ENCODE measurements at places on chromosomes 1 and 21.

DNA sequence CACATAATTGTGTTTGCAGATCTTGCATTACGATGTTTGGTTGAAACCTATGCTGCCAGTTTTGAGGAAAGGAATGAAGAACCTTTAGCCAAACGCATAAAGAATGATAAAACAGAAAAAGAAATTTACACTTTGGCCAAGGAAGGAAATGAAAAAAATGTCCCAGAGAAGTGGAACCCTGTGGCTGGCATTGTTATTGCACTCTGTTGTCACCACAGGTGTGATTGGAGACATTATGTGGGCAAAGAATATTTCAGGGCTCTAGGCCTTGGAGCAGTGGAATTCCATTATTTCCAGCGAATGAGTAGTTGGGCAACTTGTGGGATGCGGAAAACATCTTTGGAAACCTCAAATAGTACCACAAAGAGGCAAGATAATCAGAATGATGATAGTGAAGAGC is 14.9 kb downstream of the TRMT13 start:
- no peak for DNase-seq

GRCh38 chr1:186420923-186421322 is 40.0 kb downstream of the PDC start:
- no peak for DNase-seq

- no peak for DNase-seq
Measured at GRCh38 chr1:101884621-101885020, 112.1 kb downstream of the OLFM3 start.

DNA sequence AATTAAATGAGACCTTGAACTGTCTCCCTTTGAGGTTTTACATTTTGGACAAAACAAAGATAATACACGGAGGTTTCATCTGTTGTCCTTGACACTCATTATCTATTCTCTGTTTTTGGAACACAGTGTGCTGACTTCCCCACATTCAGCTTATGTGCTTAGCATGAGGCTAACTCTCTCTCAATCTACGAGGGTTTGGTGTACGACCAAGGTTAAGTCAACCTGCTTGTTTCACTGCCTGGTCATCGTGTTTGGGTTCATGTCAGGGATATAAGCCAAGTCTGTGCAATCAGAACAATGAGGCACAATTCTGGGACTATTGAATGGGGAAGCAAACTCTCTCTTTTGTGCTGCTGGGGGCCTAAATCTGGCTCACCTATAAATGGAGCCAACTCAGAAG is 328.5 kb upstream of the USP25 start:
- no peak for DNase-seq

- no peak for DNase-seq
Measured at GRCh38 chr21:26049803-26050202, 120.8 kb downstream of the APP start.

DNA sequence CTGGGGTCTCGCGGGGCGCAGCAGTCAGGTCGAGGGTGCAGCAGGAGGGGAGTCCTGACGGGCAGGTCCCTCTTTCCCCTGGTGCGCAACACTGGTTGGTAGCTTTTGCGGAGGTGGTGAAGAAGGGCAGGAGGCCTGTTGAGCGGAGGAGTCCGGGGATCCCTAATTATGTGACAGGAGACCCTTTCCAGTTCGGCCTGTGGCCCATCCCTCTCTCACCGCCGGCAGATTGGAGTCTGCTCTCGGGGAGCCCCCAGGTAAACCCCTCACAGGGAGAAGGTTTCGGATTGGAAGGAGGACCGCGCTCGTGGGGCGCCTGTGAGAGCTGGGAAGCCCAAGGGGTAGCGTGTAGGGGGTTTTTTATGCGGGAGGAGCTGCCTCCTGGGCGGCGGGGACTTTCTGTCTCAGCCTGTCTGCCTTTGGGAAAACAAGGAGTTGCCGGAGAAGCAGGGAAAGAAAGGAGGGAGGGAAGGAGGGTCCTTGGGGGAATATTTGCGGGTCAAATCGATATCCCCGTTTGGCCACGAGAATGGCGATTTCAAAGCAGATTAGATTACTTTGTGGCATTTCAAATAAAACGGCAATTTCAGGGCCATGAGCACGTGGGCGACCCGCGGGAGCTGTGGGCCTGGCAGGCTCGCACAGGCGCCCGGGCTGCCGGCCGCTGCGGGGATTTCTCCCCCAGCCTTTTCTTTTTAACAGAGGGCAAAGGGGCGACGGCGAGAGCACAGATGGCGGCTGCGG is 9.5 kb downstream of the SIM2 start:
- no peak for DNase-seq

- DNase-seq = peak; percentile 41
Measured at GRCh38 chr1:9129266-9130041, 552 bp upstream of the GPR157 start.

- no peak for DNase-seq
Measured at GRCh38 chr1:119371815-119372214, 3.2 kb downstream of the HAO2 start.

GRCh38 chr1:14737561-14738094 is 139.1 kb downstream of the KAZN start:
- DNase-seq = no peak

- no peak for DNase-seq
Measured at GRCh38 chr1:89827902-89828301, 7.1 kb downstream of the LRRC8D start.

GRCh38 chr21:29074007-29074376 is 544 bp upstream of the CCT8 start:
- DNase-seq = no peak

DNA sequence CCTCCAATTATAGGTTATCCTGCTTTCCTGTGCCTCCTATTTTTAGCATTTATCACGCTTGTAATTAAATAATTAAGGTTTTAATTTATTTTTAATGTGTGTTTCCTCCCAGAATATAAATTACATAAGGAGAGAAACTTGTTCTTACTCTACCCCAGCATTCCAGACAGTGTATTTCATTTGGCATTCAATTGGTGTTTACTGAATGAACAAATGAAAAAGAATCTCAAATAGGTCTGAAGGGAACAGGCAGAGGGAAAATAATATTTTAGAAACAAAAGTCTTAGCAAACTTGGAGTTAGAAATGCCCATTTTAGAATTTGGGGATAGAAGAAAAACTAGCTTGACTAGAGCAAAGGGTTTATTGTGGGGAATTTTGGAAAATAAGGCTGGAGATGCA is 9.9 kb upstream of the RSRP1 start:
- DNase-seq = no peak

DNA sequence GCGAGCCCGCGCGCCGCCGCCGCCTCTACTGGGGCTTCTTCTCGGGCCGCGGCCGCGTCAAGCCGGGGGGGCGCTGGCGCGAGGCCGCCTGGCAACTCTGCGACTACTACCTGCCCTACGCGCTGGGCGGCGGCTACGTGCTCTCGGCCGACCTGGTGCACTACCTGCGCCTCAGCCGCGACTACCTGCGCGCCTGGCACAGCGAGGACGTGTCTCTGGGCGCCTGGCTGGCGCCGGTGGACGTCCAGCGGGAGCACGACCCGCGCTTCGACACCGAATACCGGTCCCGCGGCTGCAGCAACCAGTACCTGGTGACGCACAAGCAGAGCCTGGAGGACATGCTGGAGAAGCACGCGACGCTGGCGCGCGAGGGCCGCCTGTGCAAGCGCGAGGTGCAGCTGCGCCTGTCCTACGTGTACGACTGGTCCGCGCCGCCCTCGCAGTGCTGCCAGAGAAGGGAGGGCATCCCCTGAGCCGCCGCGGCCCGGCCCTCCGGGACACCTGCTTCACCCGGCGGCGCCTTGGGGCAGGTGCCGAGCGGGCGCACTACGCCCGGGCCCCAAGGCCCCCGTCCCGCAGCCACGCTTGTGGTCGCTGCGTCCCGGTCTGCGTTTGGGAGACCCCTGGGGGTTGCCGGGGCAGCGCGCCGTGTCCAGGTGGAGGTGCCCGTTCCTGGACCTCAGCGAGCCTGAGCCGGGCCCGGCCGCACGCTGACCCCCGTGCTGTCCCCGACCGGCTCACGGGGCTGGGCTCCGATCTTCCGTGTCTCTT is 944 bp downstream of the B3GALT6 start:
- no peak for DNase-seq

- DNase-seq = no peak
Measured at GRCh38 chr1:24118410-24119242, 6.7 kb upstream of the MYOM3 start.

DNA sequence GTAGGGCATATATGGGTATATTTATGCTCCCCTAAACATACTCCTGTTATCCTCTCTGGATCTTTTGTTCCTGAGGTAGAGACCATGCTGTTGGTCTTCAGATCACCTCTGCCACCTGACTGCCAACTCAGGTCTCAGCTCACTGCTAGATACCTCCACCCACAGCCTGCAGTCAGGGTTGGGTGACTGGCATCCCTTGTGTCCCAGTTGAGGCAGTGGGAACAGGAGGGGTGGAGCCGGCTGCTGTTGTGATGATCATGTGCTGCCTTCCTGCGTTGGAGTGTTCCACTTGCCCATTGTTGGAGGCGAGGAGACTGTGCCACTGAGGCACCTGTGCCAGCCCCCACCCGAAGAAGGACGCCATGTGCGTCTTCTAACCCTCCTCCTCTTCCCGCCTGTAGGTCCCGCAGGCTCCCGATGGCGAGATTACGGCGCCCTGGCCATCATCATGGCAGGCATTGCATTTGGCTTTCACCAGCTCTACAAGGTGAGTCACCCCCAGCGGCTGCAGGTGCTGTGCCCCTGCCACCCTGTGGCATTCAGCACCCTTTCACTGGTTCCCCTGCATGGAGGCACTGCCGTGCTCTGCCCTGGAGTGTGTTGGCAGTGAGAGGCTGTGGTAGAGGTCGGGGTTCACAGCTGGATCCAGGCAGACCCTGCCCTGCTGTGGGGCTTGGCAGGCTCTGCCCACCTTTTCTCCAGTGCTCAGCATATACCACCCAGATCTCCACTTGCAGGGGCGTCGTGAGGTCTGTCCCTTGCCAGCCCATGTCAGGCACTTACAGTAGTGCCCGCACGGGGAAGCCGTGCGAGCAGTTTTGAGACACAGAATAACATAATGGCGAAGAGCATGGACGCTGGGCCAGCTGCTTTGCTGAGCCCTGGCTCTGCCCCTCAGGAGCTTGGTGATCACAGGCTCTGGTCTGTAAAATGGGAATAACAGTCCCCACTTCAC is 143.5 kb downstream of the PEX14 start:
- DNase-seq = no peak

- peak; percentile 70 for DNase-seq
Measured at GRCh38 chr1:201637282-201638079, 98.6 kb downstream of the NAV1 start.

- DNase-seq = peak; percentile 1
Measured at GRCh38 chr1:74811436-74812179, 78.7 kb downstream of the TYW3 start.

GRCh38 chr1:52904927-52905698 is 16.4 kb downstream of the ECHDC2 start:
- DNase-seq = peak; percentile 31

DNA sequence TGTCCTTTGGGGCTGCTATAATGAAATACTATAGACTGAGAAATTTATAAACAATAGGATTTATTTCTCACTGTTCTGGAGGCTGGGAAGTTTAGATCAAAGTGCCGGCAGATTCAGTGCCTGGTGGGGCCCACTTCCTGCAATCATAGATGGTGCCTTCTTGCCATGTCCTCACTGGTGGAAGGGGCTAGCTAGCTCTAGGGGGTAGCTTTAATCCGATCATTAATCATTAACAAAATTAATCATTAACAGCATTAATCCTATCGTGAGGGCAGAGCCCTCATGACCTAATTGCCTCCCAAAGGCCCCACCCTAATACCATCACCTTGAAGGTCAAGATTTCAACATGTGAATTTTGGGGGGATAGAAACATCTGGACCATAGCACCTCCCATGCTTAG is 124.3 kb downstream of the TRABD2B start:
- DNase-seq = no peak

DNA sequence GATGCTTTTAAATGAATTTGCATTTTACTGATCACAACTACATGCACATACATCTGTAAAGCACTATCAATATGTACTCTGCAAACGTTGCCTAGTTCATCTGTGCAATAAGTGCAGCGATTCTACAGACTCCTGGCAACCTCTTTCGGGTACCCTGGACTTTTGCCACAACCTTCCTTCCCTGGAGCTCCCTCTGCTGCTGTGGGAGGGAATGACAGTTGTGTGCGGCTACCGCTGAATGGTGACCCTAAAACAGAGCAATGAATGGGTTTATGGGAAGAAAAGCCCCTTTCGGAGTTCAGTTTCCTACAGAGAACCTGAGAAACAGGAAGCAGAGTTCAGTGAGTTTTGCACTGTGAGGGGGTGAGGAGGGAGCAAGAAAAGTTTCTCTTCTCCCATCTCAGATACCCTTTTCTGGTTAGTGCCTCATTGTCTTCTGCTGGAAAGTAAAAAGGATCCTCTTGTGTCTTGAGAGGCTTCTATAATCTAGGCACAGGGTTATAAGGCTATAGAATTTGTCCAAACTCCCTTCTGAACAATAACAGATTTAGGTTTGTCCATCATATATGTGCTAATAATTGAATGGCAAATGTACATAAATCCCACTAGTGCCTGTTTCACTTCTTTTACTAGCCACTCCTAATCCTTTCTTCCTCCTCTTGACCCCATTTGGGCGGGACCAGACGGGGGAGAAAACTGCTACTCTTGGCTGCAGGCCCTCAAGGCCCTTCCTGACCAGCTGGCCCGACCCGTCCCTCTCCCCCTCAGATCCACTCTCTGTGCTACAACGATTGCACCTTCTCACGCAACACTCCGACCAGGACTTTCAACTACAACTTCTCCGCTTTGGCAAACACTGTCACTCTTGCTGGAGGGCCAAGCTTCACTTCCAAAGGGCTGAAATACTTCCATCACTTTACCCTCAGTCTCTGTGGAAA is 19.8 kb upstream of the SARS1 start:
- DNase-seq = peak; percentile 46

DNA sequence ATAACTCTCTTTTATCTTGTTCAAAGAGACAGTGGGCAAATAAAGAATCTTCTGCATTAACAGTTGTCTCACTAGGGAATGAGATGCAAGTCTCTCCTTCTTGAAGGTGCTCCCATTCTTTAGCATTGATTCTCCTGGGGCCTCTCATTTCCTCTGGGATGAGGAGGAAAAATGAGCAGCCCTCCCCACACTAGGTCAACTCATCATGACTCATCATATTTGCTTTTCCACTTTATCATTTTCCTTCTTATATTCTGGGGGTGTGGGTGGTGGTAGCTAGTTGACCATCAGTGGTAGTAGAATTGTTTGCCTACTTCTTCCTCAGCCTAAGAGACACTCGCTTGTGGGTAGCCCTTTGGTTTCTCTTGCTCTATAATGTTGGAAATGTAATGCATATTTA is 182.0 kb upstream of the C1orf87 start:
- DNase-seq = peak; percentile 39

- no peak for DNase-seq
Measured at GRCh38 chr1:236685205-236685916, 938 bp upstream of the ACTN2 start.

DNA sequence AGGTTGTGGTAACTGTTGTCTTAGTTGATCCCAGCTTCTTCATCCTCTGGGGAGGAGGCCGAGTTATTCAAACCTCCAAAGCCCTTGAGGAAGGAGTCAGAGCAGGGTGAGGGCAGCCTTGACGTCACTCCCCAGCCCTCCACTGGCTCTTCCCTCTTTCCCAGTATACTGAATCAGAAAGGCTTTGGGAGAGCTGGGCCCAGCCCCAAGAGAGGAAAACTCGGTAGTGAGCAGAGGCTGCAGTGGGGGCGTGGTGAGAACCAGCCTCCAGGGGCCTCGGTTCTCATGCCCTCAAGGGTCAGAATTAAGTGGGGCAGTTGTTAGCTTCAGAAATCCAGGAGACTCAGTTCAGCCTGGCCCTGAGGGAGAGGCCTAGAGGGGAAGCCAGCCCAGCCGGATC is 1.8 kb upstream of the GJA4 start:
- no peak for DNase-seq

GRCh38 chr1:180793451-180793850 is 119.2 kb upstream of the KIAA1614 start:
- no peak for DNase-seq
